ENCODE measurements at places on chromosomes 12 and 14.

- no peak for DNase-seq
Observed at GRCh38 chr12:126558219-126558618, 1493.0 kb downstream of the AACS start.

- no peak for DNase-seq
Observed at GRCh38 chr14:93304771-93305170, 28.1 kb downstream of the BTBD7 start.

DNA sequence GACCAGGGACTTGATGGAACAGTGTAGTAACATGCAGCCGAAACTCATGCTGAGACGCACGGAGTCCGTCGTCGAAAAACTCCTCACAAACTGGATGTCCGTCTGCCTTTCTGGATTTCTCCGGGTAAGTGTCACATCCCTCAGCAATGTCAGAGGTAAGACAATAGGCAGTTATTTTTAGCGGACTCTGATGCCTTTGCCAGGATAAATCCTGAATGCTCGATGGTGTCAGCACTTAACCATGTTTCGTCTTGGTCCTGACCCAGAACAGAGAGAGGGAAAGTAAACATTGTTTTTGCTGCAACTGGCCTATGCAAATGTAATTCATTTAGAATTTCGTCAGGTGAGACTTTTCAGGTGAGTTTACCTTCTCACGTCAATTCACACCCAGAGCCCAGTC, 112.3 kb downstream of the PLXNC1 start:
- no peak for DNase-seq

GRCh38 chr12:117362391-117362790, 965 bp upstream of the NOS1 start:
- no peak for DNase-seq

DNA sequence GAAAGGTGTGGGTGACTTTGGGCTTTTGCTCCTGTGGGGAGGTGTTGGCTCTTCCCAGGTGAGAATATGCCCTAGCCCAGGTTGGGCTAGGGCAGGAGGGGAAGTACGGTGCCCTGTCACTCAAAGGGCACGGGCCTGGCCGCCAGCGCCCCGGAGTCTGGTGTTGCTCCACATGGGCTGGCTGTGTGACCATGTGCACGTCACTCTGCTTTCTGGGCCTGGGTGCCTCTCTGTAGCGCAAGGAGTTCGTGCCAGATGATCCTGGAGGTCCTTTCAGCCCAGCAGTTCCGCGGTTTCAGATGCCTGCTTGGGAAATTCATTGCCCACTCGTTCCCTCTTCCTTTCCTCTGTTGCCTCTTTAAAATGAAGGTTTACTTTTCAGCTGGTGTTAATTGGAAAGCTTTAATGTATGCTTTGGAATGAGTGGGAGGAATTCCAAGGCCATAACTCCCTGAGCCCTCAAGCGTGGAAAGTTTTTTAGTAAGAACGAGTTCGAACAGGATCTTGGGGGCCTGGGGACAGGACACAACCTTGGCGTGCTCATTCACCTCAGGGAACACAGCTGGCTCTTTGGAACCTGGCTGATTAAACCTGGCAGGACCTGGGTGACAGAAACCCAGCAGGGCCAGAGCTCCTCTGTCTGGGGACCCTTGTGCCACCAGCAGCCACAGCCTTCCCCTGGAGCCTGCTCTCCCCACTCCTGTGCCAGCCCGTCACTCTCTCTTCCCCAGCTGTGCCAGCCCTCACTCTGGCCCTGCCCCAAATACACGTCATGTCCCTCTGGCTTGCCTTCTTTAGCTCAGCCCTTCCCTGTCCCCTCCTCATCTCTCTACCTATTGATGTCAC, 42.8 kb downstream of the TSPAN9 start:
- no peak for DNase-seq

DNA sequence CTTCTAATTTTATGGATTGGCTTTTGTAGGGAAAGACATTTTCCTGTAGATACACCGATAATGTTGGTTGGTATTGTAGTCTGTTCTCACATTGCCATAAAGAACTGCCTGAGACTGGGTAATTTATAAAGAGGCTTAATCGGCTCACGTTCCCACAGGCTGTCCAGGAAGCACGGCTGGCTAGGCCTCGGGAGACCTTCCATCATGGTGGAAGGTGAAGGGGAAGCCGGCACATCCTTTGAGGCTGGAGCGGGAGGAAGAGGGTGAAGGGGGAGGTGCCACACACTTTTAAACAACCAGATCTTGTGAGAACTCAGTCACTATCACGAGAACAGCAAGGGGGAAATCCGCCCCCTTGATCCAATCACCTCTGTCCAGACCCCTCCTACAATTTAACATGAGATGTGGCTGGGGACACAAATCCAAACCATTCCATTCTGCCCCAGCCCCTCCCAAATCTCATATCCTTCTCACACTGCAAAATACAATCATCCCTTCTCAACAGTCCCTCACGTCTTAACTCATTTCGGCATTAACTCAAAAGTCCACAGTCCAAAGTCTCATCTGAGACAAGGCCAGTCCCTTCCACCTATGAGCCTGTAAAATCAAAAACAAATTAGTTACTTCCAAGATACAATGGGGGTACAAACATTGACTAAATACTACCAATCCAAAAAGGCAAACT, 66.7 kb upstream of the EIF5 start:
- peak; percentile 26 for DNase-seq

DNA sequence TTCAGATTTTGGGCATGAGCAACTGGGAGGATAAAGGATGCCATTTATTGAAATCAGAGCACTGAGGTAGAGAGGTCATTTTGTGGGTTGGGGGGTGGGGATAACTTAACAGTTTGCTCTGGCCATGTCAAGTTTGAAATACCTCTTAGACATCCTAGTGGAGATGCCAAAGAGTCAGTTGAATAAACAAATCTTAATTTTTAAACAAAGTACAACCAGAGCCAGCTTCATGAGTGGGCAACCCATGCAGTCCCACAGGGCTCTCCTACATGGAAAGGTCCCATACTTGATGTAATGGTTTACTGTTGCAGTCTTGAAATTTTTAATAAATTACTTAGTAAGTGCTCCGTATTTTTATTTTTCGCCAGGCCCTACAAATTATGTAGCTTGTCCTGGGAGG, 81.2 kb downstream of the ANO4 start:
- no peak for DNase-seq

- DNase-seq: no peak
Observed at GRCh38 chr12:42473130-42473529, 116.4 kb downstream of the PRICKLE1 start.

- peak; percentile 74 for DNase-seq
Observed at GRCh38 chr12:54993181-54993835, 8.7 kb upstream of the TESPA1 start.

- no peak for DNase-seq
Observed at GRCh38 chr14:31013841-31014240, 11.6 kb upstream of the AP4S1 start.

DNA sequence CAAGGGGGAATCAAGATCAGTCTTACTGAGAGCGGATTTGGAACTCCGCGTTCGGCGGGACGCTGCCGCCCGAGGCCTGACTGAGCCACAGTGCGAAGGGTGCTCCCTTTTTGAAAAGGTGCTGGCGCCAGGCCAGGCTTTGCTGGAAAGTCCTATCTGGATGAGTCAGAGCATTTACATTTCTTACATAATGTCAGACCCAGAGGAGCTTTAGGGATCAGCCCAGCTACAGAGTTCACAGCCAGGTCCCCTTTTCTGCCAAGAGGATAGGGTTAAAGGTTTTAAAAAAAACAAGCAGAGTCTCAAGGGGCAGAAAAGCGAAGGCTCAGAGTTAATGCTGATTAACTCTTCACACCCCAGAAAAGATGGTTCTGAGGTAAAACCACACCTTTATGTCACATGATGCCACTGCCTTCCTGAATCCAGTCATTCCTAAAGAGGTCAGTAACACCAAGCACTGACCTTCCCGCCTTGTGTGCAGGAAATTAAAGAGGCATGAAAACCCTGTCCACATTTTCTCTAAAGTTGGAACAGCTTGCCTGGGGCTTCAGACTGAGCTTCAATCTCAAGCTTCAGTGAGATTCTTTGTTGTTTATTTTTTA, 11.7 kb upstream of the FBXL14 start:
- DNase-seq: peak; percentile 86

GRCh38 chr12:2011643-2012607, 7.7 kb upstream of the DCP1B start:
- DNase-seq: no peak

GRCh38 chr14:52015411-52016030, 26.2 kb downstream of the RTRAF start:
- no peak for DNase-seq

GRCh38 chr14:93936245-93936644, 9.1 kb downstream of the FAM181A start:
- DNase-seq: no peak

- DNase-seq: peak; percentile 77
Observed at GRCh38 chr14:99213101-99213500, 58.9 kb downstream of the BCL11B start.

- DNase-seq: peak; percentile 79
Observed at GRCh38 chr14:100066962-100067361, 1.7 kb downstream of the EVL start.

DNA sequence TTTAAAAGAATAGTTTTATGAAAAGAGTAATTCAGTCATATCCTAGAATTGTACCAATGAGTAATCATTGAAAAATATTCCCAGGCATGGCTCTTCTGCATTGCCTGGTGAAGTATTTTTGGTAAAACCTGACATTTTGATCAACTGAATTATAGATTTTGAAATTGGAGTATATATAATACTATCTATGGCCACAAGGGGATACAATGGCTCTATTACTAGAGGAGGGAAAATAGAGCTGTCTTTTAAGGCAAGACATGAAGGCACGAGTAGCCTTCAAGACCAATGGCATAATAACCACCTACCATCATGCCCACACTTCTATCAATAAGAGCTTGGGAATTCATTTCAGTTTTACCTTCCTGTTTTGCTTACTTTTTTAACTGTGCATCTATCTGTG, 1241.4 kb upstream of the TMEM132C start:
- DNase-seq: no peak

DNA sequence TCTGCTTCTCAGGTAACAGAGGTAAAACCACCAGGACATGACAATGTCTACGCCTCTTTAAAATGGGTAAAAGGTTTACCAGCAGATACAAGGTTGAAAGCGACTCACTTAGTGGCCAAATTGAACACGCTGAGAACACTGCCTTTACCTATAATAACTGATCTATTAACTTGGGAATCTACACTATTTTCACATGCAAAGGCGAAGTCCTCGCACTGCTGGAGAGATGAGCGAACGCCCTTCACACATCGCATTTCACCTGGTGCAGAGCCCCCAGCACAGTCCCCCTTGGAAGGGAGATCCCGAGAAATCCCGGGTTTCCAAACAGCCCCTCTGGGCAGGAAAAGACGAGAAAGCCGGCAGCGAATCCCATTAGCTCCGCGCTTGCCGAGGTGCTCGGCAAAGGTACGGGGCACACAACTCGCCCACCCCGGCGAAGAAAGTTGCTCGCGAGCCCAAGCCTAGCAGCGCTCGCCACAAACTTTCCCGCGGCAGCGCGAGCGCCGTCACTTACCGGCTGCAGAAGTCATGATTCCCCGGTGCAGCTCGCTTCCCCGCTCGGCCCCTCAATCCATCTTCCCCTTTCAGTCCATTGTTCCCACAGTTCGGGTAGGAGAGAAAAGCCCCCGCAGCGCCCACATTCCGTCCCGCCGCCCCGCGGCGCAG, 423 bp downstream of the FGD6 start:
- DNase-seq: no peak

- DNase-seq: no peak
Observed at GRCh38 chr12:20144341-20144740, 224.0 kb upstream of the PDE3A start.

DNA sequence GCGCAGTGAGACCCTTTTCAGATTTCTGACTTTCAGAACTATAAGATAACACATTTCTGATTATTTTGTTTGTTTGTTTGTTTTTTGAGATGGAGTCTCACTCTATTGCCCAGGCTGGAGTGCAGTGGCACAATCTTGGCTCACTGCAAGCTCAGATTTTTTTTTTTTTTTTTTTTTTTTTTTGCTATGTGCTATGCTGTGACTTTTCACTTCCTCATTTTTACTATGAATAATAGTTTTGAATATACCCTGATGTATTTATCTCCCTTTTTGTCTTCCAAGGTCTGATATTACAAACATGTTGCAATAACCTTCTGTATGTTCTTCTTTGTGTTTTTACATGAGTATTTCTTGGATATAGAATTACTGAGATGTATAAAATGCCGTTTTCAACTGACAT, 658.7 kb upstream of the SEL1L start:
- no peak for DNase-seq

DNA sequence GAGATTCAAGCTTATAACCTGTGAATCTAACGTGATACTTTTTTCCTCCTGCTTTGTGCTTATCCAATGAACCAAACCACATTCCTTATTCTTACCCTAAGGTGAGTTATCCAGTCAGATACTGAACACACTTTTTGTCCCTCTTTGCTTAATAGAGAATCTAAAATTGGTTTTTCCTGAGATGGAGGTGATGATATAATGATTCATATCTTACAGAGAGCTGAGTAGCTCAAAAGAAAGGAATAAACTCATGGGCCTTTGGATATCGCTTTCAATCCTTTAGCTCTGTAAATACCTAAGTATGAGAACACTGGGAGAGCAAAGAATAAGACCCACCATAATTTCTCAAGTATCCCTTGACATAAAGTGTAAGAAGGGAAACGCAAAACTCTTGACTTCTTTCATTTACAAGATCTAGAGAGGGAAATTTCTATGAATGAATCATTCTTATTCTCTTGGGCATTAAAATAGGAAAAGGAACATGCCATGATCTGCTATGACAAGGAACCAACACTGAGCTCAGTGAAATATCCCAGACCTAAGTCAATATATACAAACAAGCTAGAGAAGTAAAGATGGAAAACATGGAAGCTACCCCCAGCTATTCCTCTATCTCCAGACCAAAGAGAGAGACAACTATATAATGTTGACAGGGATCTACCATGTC, 81.8 kb upstream of the STAC3 start:
- no peak for DNase-seq
